Tongue (tissue), 3 donors: ENCODE measurements at places on chromosomes 6 and 20. TPM values are rescaled to one million over a fixed set of nuclear protein-coding genes. Genes with fewer than 3 reads are reported as not detected.

DNA sequence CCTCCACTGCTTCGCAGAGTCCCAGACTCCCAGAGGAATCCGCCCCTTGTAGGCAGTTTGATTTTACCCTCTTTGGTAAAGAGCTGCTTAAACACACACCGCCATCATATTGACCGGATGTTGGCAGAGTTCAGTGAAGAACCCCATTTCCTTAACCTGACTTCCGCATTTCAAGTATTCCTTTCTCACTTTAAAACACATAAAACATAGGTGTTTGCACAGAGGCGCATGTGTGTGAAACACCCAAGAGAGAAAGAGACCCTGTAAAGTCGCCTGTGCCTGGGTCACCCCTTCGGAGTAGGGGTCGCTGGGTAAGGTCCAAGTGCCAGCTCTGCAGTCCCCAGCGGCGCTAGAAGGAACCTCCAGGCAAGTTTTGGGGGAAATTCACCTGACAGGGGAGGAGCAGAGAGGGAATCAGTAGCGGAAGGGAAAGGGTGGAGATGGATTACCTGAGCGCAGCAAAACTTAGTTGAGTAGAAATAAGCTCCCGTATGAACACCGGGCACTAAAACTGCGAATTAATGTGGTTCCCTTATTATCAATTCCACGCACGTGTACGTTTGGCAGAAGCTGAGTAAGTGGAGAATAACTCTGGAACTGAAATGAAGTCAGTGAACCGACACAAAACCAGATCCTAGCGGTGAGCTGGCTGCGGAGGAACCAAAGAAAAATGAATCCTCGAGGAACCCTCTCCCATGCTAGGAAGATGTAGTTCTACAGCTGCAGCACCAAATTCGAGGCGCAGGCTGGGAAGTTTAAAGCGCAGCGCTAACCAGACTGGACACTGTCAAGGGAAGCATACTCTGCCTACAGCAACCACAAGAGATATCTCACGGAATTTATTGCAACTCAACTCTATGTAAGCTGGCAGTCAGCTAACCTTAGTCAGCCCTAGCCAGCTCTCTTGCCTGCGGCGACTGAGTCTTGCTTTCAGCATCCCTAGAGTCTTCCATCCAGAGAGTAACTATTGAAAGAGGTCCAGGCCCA lies 3.5 kb upstream of the HTR1B start:
- peak; percentile 31 for DNase-seq

- peak; percentile 78 for DNase-seq
Measured at GRCh38 chr20:42204109-42204660, 586.0 kb upstream of the CHD6 start.

SMLR1 gene
- total RNA-seq: not detected

- no peak for DNase-seq
Measured at GRCh38 chr6:132661906-132662305, 2.9 kb upstream of the TAAR1 start.
